NCI-H1417 treated with DMSO at 0.1 percent for 48 hours (cell line): ENCODE measurements at places on chromosomes 4 and X.

DNA sequence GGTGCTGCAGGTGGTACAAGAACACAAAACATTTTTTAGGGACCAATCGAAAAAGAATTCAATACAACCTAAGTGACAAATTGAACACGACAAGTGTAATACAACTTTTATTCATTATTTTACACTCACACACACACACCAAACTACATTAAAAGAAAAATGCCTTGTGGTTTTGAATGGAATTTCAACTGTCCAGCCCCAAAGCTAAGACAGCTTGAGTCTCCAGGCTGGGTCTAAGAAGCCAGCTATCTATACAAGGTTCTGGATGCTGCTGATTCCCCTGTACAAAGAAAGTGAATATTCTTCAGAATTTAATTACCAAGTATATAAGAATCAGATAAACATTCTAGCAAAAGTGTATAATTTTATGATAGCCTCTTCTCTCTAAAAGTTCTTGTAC lies 118.2 kb downstream of the PPP3CA start:
- DNase-seq = no peak

- DNase-seq = no peak
Measured at GRCh38 chrX:152640034-152640818, 2.5 kb downstream of the GABRQ start.

- no peak for DNase-seq
Measured at GRCh38 chr4:168707205-168707604, 210.4 kb downstream of the PALLD start.

GRCh38 chrX:49710744-49711319 lies 15.0 kb upstream of the PAGE1 start:
- no peak for DNase-seq

DNA sequence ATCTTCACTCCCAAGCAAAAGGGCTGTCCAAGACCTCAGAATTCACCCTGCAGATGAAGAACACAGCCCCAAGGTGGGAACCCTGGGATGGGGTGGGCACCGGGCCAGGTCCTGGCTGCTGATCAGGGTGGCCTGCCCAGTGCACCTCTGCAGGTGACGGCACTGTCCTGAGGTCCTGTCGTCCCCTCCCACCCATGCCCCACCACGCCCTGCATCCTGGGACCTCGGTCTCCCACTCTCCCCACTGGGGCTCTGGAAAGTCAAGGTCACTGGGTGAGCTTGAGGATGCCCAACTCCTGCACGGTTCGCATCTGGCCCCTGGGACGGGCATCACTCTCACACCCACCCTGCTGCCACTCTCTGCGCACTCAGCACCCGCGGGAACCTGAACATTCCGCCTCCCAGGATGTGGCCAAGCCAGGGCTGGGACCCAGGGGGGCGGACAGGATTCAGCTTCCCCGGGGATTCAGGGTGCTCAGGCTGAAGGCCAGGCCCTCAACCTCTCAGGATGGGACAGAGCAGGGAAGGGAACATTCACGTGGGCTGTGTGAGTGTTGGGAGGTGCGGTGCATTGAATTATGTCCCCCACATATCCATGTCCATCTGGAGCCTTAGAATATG lies 115.9 kb downstream of the CPZ start:
- no peak for DNase-seq

GRCh38 chr4:80196259-80196921 lies 913 bp upstream of the PRDM8 start:
- DNase-seq = no peak

DNA sequence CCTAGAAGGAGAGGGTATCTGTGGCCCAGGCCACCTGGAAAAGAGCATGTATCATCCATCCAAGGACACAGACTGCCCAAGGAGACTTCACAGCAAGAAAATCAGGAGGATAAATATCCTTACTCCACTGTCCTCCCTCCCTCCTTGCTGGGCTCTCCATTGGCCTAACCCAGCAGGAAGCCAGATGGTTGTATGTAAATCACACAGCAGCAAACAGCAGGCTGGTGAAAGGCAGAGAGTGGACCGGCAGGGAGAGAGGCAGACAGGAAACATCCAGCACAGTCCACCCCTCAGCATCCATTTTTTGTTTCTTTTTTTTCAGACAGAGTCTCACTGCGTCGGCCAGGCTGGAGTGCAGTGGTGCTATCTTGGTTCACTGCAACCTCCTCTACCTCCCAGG lies 17.5 kb downstream of the TXK start:
- no peak for DNase-seq

DNA sequence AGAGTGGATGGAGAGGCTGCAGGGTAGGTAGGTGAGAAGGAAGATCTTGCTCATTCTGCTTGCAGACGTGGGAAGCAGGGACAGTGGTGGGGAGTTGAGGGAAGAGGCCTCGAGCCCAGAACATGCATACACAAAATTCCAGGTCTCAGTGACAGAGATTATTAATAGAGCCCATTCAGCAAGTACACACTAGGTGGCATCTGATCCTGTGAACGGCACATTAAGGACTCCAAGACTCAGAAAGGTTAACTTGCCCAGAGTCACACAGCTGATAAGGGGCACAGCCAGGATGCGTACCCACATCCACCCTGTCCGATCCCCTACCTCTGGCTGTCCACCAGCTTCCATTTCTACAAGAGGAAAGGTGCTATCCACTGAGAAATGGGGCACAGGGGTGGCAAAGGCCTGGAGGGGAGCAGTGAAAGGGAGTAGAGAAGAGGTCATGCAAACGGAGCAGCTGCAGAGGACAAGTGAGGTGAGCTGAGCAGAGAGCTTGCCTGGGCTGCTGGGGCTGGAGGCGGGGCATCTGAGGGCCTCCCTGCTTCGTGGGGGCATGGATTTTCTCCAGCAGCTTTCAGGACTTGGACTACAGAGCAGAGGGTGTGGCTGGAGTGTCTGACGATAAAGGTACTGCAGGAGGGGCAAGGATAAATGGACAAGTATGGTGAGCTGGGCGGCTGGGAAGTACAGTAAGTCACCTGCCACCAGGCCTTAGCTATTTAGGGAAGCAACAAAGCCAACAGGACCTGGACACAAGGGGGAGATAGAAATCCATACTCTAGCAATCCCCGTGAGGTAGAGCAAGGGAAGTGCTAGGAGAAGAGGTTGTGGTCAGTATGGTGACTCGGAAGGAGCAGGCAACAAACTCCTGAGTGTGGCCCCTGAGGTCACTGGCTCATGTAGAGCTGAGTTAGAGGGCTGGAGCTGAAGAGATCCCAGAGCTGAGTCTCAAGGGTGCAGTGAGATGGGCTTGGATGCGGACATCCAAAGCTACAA lies 11.2 kb downstream of the IDS start:
- DNase-seq = no peak

DNA sequence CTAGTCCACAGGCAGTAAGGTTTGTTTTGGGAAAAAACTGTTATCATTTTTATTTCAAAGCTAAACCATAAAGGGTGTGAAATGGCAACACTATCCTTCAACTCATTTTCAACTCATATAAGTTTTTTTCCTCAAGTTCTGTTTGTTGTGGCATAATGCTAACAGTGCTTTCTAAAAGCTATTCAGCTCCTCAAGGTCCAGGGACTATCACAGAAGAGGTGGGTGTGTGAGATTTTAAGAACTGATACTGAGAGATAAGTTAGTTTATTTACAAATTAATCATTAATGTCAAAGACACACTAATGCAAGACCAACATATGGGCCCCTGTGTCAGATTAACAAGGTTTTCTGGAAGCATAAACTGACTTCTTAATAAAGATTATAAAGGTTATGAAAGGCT lies 11.8 kb downstream of the UGT2B15 start:
- DNase-seq = no peak

GRCh38 chr4:148574502-148574901 lies 132.3 kb upstream of the NR3C2 start:
- no peak for DNase-seq

GRCh38 chr4:111959222-111959621 lies 186.0 kb upstream of the FAM241A start:
- no peak for DNase-seq

DNA sequence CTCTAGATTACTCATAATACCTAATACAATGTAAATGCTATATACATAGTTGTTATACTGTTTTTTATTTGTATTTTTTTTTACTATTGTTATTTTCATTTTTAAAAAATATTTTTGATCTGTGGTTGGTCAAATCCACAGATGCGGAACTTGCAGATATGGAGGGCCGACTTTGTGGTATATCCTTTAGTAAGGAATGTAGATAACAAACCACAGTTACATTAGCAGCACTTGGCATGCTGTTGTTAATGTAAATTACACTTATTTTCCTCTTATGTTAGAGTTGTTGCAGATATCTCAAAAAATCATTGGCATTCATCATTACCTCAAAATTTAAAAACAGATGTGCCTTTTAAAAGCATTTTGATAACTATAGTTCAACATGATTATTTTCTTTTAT lies 151.0 kb downstream of the TMEM164 start:
- no peak for DNase-seq
